ENCODE measurements at places on chromosomes 4 and X. TPM values are rescaled to one million over a fixed set of nuclear protein-coding genes. Genes with fewer than 3 reads are reported as not detected.

- no peaks in the 10 kb centered on the region for H3K36me3 ChIP-seq
- peak; percentile 5 for DNase-seq
- no peaks in the 10 kb centered on the region for H3K27me3 ChIP-seq
- H3K27ac ChIP-seq, result no peak overlapping the region
Observed at GRCh38 chrX:57821703-57822387, 88.4 kb downstream of the ZXDA start.

Gene LEF1
- 1.5 TPM for polyA plus RNA-seq

Gene HERC3
- polyA plus RNA-seq, result 26.3 TPM

- DNase-seq, result no peak
- peaks cover 84% of the 10 kb centered on the region for H3K27me3 ChIP-seq
- H3K4me3 ChIP-seq, result no peak overlapping the region
- H3K36me3 ChIP-seq, result no peaks in the 10 kb centered on the region
- no peak overlapping the region for H3K27ac ChIP-seq
Observed at GRCh38 chrX:633043-633984, 2.7 kb downstream of the SHOX start.

DNA sequence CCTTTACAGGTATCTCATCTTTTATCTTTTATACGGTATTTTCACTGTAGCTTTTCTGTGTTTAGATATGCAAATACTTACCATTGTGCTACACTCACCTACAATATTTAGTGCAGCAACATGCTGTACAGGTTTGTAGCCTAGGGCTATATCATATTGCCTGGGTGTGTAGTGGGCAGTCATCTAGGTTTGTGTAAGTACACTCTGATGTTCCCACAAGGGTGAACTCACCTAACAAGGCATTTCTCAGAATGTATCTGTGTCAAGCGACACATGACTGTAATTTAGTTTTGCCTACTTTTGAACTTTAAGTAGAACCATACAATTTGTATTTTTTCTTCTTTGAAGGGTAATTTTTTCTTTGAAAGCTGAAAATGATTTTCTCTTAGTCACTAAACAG lies 54.2 kb upstream of the SLC10A4 start:
- H3K27ac ChIP-seq, result no peak overlapping the region
- no peak overlapping the region for H3K4me3 ChIP-seq
- H3K36me3 ChIP-seq, result peaks cover 3% of the 10 kb centered on the region
- no peaks in the 10 kb centered on the region for H3K27me3 ChIP-seq
- no peak for DNase-seq

GRCh38 chrX:52271206-52271605 lies 86.5 kb downstream of the MAGED4 start:
- H3K4me1 ChIP-seq, result no peaks in the 10 kb centered on the region
- H3K36me3 ChIP-seq, result no peaks in the 10 kb centered on the region
- no peak overlapping the region for H3K27ac ChIP-seq
- no peaks in the 10 kb centered on the region for H3K27me3 ChIP-seq

DNA sequence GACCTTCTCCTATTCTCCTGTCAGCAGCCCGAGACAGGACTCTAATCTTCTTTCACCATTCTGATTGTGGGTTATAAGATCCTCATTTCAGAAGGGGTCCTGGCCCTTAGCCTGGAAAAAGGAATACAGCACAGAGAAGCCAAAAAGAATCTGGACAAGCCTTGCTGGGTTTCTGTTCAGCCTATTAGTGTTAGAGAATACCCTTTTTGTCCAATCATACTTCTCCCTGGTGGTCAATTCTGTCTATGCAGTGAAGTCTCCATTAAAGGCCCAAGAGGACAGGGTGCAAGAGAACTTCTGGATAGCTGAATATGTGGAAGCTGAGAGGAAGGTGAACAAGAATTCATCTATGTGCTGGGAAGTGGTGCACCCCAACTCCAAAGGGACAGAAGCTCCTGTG lies 105.7 kb upstream of the AGA start:
- DNase-seq, result no peak
- no peaks in the 10 kb centered on the region for H3K36me3 ChIP-seq
- H3K27ac ChIP-seq, result no peak overlapping the region
- H3K4me3 ChIP-seq, result no peak overlapping the region
- no peaks in the 10 kb centered on the region for H3K4me1 ChIP-seq

- H3K36me3 ChIP-seq, result no peaks in the 10 kb centered on the region
- no peak overlapping the region for H3K27ac ChIP-seq
- no peaks in the 10 kb centered on the region for H3K4me1 ChIP-seq
Observed at GRCh38 chr4:95209927-95210326, 338.8 kb downstream of the UNC5C start.

DNA sequence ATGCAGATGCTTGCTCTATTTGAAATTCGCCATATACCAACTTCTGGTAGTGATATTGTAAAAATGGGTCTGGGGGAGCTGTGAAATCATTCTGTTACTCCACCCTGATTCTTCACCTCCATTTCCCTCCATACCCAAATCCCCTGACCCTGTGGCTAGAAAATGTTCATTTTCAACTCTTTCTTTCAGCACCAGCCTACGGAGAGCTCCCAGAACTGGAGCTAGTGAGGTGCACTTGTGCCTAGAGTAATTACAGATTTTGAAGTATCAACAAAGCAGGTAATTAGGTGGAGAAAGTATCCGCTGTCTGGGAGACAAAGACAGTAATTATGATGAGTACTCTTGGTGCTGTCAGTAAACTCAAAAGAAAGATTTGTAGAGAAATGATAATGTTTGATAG lies 8.1 kb downstream of the ARHGAP36 start:
- no peak overlapping the region for H3K4me3 ChIP-seq
- H3K4me1 ChIP-seq, result no peaks in the 10 kb centered on the region
- no peak overlapping the region for H3K27ac ChIP-seq
- H3K36me3 ChIP-seq, result no peaks in the 10 kb centered on the region

Gene MSX1
- 0.06 TPM for polyA plus RNA-seq

GRCh38 chrX:68665502-68665901 lies 18.0 kb downstream of the STARD8 start:
- H3K4me1 ChIP-seq, result no peaks in the 10 kb centered on the region
- peaks cover 11% of the 10 kb centered on the region for H3K27me3 ChIP-seq
- no peaks in the 10 kb centered on the region for H3K36me3 ChIP-seq
- no peak for DNase-seq

GRCh38 chr4:90002441-90003062 lies 107.9 kb downstream of the MMRN1 start:
- no peaks in the 10 kb centered on the region for H3K4me1 ChIP-seq
- no peak overlapping the region for H3K27ac ChIP-seq
- DNase-seq, result no peak

GRCh38 chrX:17403189-17403691 lies 28.2 kb downstream of the NHS start:
- H3K4me3 ChIP-seq, result no peak overlapping the region
- no peaks in the 10 kb centered on the region for H3K27me3 ChIP-seq

GRCh38 chr4:168885400-168885799 lies 124.7 kb downstream of the CBR4 start:
- peaks cover 13% of the 10 kb centered on the region for H3K4me1 ChIP-seq
- H3K27me3 ChIP-seq, result no peaks in the 10 kb centered on the region
- no peak for DNase-seq
- peaks cover 20% of the 10 kb centered on the region for H3K36me3 ChIP-seq

DNA sequence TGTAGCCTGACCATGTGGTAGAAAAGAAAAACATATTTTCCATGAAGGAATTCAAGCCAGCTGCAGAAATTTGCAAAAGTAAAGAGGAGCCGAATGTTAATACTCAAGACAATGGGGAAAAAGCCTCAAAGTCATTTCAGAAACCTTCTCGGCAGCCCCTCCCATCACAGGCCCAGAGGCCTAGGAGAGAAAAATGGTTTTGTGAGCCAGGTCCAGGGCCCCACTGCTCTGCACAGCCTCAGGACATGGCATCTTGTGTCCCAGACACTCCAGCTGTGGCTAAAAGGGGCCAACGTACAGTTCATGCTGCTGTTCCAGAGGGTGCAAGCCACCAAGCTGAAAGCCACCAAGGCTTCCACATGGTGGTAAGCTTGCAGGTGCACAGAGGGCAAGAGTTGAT lies 50.9 kb upstream of the BBS12 start:
- no peaks in the 10 kb centered on the region for H3K4me1 ChIP-seq
- H3K27ac ChIP-seq, result no peak overlapping the region
- no peak for DNase-seq
- no peaks in the 10 kb centered on the region for H3K36me3 ChIP-seq

Data from keratinocyte (primary cell).